Thyroid gland (tissue), 4 donors: ENCODE measurements at places on chromosomes 2 and 18. TPM values are rescaled to one million over a fixed set of nuclear protein-coding genes. Genes with fewer than 3 reads are reported as not detected.

GRCh38 chr2:202529389-202529788 is 105.4 kb upstream of the FAM117B start:
- DNase-seq: no peak

Gene DNAJC5G
- 0.33 TPM for total RNA-seq

DNA sequence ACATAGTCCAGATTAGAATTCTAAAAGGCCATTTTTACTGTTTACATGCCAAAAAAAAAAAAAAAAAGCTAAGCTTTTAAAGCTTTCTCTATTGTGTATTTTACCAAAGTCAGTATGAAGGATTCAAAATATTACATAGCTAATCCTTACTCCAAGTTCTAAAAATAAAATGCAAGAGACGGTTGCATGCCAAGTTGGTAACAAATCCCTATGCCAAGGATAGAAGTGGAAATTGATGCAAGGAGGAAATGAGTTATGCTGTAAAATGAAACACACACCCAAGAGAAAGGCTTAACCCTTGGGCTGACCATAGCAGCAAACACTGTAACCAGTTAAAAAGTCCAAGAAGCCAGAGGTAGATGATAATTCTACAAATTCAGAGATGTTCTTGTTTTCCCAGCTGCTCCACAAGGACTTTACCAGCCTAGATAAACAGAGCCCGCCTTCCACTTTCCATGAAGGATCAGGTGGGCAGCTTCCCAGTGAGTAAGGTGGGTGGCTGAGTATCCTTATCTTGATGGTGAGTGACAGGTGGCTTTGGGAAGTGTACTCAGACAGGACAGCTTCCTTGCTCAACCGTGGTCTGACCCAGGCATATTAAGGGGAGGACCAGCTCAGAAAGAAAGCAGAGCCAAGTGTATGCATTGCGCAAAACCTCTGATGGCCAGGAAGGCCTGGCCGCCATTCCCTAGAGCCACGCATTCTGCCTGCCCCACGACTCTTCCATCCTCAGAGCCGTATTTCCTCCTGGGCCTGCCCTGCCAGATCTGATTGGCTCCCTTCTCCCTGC is 34.4 kb downstream of the ATP8B1 start:
- no peak for DNase-seq

DNA sequence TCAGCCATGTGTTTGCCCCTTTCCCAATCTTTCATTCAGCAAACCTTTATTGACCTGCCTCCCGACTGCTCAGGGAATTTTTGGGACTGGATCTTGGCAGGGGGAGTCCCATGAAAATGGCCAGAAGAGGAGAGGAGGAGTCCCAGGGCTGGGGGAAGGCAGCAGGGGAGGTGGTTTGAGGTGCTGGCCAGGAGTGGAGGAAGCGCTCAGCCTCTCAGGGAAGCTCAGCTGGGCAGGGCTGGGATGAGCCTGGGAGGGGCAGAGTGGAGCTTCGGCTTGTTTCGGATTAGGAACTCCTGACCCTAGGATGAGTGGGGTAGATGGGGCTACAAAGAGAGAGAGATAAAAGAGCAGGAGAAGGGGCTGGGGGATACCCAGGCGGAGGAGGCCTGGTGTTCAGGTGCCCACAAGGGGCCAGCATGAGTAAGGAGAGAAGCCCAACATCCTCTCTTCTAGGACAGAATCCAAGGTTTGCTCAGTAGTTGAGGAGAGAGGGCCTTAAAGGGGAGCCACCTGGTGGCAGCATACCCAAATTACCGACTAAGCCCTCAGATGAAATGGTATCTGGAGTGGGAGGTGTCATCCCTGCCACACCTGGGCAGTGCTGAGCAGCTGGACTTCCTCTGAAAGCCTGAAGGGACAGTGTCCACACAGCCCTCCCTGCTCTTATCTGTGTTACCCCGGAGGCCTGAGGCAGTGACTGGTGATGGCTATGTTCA is 91.1 kb downstream of the INHBB start:
- DNase-seq: peak; percentile 21

GRCh38 chr18:79912409-79912991 is 39.0 kb downstream of the SLC66A2 start:
- no peak for DNase-seq

- no peak for DNase-seq
Measured at GRCh38 chr2:71423817-71424420, 29.4 kb upstream of the DYSF start.

- DNase-seq: no peak
Measured at GRCh38 chr2:154901063-154901462, 202.6 kb downstream of the KCNJ3 start.

- no peak for DNase-seq
Measured at GRCh38 chr18:36194600-36195315, 7.5 kb downstream of the MOCOS start.

- no peak for DNase-seq
Measured at GRCh38 chr2:109330056-109330455, 201.1 kb downstream of the SH3RF3 start.

Gene FBXO41
- 0.89 TPM for total RNA-seq

- no peak for DNase-seq
Measured at GRCh38 chr2:239147376-239147775, 253.4 kb downstream of the HDAC4 start.

DNA sequence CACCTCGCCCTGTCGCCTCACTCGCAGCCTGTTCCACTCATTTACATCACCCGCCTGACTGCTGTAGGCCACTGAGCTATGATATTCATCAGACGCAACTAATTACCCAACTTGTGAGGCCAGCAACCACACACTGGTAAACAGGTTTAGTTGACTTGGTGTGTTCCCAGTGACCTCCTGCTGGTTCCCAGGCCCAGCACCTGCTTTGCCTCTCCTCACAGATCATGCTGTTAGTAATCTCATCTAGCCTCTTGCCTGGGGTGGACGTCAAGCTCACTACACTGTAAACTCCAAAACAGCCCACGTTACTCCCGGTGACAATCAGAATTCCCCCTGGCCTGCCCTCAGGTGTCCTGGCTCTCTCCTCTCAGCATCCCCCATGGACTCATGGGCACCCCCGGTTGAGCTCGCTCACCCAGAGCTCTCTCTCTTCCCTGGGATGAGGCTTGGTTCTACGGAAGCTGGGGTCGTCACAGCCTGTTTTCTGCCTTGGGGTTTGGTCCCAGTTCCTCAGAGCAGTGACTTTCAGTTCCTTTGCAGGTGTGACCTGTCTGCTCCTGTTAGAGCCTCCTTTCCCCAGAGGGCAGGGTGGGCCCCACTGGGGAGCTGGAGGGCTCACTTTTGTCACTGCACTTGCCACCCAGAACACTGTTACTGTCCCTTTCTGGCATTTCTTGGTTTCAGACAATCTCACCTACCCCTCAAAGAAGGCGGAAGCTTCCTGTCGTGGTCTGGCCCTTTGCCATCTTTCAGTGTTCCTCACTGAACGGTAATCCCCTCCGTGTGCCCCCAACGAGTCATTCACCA is 40.3 kb downstream of the INPP5D start:
- DNase-seq: no peak

Gene SH2D6
- 5.5 TPM for total RNA-seq

- no peak for DNase-seq
Measured at GRCh38 chr2:162824304-162824703, 14.3 kb downstream of the KCNH7 start.

Gene ALLC
- not detected for total RNA-seq

DNA sequence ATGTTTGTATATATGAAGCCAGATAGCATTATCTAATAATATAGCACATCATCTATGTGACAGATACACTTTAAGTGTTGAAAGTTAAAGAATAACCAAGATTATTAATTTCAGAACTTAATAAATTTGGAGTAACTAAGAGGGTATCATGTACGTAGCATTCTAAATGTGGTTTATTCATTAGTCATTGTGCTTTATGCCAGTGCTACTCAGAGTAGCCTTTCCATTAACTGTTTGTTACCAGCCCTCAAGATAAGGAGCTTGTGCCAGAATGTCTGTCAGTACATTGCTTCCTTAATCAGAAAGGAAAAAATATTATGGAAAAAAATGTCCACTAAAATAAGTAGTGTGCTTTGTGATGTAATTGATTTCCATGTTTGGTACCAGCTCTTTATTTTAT is 94.9 kb upstream of the TWSG1 start:
- DNase-seq: no peak

DNA sequence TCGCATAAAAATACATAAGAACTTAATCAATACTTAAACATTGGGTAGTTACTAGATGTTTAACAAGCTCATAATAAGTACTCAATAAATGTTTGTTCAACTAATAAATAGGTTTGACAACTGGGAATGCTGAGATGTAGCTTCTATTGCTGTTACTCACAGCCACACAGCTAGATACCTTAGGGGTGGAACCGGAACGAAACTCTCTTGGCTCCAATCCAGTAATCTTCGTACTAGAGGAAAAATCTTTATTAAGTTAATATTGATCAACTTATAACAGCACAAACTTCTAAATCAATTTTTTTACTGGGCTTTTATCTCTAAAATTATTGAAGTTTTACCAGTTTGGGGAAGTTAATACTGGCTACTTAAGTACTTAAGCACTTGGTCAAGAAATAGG is 247.8 kb downstream of the PAX3 start:
- no peak for DNase-seq

Gene ARHGAP25
- total RNA-seq: 4.5 TPM

DNA sequence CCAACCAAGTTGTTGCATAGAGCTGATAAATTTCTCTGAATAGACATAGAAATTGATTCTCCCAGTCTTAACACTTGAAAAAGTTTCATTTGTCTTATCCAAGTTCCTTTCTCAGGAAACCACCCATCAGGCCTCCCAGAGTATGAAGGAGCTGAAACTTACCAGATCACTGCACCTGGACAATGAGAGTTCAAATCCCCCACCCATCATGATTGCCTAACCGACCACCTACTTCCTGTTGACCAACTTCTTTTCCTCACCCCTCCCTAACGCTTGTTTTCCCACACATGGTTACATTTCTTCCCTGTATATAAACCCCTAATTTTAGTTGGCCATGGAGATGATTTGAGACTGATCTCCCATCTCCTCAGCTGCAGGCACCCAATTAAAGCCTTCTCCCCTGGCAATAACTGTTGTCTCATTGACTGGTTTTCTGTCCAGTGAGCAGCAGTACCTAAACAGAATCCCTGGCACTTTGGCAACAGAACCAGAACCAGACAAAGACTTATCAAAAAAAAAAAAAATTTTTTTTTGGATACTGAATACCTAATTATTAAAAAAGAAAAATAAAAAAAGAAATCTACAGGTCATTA is 103.0 kb downstream of the SPIRE1 start:
- no peak for DNase-seq

GRCh38 chr2:135151615-135152014 is 99.5 kb downstream of the RAB3GAP1 start:
- DNase-seq: no peak

Gene IL37
- not detected for total RNA-seq

DNA sequence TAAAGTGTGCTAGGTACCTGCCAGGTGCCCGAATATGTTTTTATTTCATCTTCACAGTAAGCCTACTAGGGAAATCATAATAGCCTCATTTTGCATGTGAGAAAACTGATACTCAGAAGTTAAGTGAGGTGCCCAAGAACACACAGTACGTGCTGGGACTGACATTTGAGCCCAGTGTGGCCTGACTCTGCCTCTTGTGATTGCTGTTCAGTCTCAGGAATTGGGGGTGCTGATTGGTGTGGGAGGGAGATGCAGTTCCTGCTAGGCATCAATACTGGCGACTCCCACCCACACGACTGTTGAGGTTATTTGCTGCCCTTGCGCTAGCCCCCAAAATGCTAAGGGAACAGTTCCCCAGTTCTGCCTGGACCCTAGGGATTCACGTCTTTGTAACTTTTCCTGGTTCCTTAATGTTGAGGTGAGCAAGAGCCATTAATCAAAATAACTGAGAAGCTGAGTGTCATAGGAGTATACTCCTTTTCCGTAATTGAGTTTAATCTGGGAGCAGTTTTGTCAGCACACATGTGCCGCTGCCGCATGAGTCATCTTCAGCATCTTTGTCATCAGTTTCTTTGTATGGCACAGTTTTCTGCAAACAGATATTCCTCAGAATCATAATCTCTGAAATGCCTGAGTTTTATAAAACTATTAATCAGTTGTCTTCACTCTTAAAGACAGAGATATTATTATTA is 120.7 kb downstream of the NCK2 start:
- DNase-seq: no peak

DNA sequence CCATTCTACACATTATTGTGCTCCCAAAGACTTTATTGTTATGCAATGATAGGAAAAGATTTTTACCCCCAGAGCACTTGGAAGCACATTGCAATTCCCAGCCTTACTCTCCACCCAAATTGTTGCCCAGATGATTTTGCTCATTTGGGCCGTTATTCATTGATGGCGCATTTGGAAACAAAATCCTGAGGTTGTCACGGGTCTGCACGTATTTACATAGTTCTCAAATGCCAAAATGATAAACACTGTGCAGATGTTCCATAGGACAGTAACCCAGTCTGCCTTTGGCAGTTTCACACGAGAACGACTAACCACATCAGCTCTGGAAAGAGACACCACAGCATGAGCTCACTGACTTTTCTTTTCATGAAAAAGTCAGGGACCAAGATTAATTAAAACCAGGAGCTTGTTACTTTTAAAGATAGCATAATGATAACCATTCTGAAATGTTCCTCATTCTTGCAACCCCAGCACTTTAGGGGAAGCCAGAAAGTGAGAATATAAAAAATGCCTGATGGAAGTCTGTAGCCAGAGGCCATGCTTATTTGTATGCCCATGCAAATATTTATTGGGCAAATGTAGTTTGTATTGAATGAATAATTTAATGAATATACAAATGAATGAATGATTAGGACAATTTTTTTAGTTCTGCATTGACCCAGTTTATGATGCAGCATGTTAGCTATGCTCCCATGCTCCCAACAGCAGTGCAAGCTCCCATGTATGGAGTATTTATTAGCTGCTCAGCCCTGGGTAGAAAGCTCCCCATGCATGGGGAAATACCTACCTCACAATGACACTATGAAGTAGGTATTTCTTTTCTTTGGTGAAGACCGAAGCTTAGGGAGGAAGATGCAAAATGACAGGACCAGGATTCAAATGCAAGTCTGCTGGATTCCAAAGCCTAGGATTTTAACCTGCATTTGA is 84.6 kb downstream of the MAIP1 start:
- no peak for DNase-seq

Gene LBH
- total RNA-seq: 206 TPM

- no peak for DNase-seq
Measured at GRCh38 chr2:8509621-8510020, 172.2 kb upstream of the ID2 start.

DNA sequence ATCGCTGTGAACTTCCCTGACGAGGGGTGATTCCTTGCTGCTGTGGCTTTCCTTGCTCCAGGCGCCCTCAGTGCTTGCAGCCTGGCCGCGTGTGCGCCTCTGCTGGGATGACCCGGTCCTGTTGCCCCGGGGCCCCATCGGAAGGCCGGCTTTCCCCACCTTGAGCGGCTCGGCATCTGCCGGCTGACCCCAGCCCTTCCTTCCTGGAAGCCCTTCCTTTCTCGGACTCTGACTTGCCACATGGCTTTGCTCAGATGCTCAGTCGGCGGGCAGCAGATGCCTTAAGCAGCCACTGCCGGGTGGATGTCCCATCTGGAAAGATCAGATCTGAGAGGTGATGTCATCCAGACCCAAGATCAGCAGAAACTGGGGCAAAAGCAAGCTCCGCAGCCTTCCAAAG is 100.5 kb upstream of the ODC1 start:
- DNase-seq: no peak

Gene LIPG
- 474 TPM for total RNA-seq

Gene NFATC1
- total RNA-seq: 14.7 TPM
